ENCODE measurements at places on chromosomes 5 and 9. TPM values are rescaled to one million over a fixed set of nuclear protein-coding genes. Genes with fewer than 3 reads are reported as not detected.

GRCh38 chr5:95863383-95863757 is 40.8 kb upstream of the GLRX start:
- DNase-seq = peak; percentile 62

DNA sequence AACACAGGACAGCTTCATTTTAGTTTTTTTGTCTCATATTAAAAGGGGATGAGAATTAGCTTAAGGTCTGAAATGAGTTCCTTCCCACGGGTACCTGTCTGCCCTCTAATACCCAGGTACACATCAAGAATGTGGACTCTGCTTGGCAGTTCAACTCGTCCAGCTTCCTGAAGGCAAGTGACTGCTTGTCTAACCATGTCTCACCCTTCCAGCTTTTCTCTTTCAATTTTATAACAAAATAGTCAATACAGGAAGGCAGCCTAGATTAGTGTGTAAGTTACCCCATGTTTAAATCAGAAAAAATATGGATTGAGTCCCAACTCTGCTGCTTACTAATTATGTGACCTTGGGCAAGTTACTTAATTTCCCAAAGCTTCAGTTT is 50.5 kb upstream of the C5orf46 start:
- DNase-seq = no peak

DNA sequence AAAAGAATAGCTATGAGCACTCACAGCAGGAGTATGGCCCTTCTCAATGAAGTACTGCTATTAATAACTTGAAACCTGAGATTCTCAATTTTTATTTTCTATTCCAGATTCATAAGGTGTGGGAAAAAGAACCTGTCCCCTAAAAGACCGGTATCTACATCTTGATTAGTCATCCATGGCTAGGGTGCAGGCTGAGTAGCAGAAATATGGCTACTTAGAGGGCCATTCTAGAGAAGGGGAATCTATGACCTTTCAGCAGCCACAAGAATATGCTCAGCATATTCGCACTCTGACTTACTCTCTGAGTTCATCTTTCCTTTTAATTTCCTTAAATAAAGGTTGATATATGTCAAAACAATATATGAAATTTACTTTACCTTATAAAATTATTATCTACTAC is 27.7 kb downstream of the WDR36 start:
- DNase-seq = no peak

Gene SLC23A1
- not detected for polyA plus RNA-seq
